Stimulated activated CD4-positive, alpha-beta T cell treated with anti-CD3 and anti-CD28 coated beads, TNF-alpha, amount 100 ng/mL, for 1 hour (primary cell): ENCODE measurements at places on chromosomes 3 and 15.

DNA sequence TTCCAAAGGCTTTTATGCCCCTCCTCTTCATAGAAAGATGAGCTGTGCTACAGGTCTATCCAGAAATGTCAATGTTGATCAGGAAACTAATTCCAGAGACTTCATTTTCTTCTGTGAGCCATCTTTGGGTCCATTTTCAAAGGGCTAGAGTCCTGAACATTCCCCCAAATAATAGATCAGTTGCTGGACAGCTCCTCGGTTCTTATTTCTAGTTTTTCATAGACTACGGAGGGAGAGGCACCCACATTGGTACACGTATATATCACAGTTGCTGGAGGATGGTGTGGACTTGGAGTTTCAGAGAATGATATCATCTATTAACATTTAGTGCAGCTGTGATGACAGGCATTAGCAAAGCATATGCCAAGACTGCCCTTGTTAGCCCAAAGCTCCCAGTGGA lies 59.1 kb downstream of the AGBL1 start:
- no peak for DNase-seq

- no peak for DNase-seq
Measured at GRCh38 chr15:45064386-45064785, 41.4 kb downstream of the SORD start.

- DNase-seq, result no peak
Measured at GRCh38 chr15:80934761-80935221, 54.8 kb downstream of the MESD start.

DNA sequence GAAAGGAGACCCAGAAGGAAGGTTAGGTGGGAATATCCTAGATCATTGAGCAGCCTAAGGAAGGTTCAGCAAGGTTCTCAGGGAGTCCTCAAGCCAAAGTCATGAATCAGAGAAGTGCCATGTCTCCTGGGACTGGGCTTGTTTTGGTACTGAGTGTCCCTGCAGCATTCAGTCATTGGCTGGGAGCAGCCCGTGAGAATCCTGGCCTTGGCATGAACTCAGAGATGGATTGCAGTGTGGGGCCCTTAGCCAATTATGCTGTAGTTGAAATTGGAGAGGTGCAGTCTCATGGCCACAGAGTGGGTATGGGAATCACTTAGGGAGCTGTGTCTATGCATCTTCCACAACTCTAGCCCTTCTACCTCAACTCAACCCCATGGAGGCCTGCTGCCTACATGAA lies 17.0 kb upstream of the PPM1L start:
- no peak for DNase-seq

- no peak for DNase-seq
Measured at GRCh38 chr15:68154923-68155559, 50.1 kb downstream of the CALML4 start.

DNA sequence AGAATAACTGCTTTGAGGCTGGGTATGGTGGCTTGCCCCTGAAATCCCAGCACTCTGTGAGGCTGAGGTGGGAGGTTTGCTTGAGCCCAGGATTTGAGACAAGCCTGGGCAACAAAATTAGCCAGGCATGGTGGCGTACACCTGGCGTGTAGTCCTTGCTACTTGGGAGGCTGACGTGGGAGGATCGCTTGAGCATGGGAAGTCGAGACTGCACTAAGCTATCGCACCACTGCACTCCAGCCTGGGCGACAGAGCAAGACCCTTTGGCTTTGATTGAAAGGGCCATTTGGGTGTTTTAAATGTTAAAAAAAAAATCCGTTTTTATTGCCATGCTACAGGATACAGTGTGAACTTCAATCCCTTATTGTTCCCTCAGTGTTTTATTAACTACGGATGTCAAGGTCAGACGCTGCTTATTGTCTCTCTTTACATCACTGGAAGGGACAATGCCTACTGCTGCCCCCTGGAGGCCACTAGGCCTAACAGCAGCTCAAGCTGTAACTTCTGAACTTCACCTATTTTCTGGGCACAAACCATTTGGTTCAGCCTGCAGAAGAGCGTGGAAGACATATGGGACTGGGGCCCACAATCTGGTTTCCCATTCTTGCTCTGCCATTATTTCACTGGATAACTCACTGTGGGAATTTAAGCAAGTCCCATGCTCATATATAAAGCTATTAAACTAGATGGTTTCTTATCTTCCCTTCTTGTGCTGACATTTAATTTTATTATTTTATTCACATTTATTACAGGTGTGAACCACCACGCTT lies 15.3 kb upstream of the IREB2 start:
- peak; percentile 48 for DNase-seq

DNA sequence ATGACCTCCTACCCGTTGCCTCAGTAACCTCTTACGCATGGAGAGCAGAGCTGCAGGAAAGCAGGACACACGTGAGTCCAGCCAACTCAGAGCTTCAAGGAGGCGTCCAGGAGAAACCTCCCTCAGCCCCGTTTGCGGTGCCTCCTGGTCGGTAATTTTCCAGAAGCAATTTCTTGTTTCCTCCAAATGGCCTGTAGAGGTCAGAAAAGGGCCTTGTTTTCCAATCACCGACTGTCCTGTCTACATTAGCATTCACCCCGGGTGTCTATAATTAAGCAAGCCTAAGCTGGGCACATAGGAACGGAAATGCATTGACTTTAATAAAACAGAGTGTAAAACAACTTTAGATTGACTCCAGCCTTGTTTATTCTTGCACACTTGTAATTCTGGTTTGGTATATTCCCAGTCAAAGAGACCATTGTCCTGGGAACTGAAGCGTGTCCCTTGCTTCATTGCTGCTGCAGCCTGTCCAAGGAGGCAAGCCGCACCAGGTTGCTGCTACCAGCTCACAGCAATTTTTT lies 836.2 kb downstream of the AGBL1 start:
- no peak for DNase-seq

DNA sequence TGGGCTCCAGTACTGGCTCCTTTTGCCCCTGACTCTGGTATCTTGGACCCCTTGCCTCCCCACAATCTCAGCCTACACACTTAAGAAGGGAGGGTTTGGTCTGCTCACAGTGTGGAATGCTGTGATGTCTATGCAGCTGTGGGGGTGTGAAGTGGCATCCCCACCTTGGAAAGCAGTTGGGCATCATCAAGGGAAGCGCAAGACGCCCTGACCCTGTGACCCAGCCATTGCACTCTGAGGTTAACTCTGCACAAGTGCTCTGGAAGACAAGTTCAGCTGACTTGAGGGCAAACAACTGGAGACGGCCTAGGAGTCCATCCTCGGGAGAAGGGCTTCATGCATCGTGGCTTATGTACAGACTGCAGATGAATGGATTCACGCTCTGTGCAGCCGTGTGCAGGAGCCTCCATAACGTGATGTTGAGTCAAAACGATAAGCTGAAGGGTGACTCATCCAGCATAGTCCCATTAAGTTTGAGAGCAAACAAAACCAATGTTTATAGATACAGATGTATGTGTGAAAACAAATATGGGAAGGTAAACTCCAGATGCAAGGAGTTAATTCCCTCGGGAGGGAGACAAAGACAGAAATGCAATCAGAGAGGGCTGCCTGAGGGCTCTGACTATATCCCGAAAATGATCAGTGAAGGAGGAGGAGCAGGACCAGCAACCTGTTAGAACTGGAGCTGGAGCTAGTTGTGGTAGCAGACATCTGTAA lies 86.8 kb downstream of the LSM3 start:
- DNase-seq, result no peak

GRCh38 chr15:95839367-95839782 lies 491.1 kb upstream of the NR2F2 start:
- no peak for DNase-seq

GRCh38 chr3:57793737-57794187 lies 37.7 kb downstream of the SLMAP start:
- DNase-seq, result no peak

DNA sequence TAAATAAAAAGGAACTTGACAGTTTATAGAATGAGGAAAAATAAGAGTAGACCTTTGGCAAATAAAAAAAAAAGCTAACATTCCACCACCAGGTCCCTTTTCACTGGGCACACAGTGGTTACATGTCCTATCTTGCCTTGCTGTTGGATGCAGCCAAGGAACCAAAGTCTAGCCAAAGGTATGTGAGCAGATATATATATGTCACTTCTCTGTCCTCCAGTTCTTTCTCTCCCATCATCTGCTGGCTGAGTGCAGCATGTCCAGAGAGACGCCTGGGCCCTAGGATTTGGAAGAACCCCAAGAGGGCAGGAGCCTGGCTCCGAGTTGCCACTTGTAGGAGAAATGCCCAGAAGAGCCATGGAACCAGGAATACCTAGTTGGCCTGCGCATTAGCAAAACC lies 104.7 kb downstream of the SERPINI1 start:
- DNase-seq, result no peak

DNA sequence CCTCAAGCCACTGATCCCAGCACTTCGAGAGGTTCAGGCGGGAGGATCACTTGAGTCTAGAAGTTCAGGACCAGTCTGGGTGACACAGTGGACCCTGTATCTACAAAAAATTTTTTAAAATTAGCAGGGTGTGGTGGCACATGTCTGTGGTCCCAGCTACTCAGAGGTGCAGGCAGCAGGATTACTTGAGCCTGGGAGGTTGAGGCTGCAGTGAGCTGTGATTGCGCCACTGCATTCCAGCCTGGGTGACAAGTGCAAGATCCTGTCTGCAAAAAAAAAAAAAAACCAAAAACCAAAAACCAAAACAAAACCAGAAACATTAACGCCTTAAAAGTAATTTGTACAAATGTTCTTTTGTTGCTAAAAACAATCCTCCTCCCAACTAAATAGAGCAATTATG lies 27.9 kb upstream of the SLC12A8 start:
- DNase-seq, result no peak

DNA sequence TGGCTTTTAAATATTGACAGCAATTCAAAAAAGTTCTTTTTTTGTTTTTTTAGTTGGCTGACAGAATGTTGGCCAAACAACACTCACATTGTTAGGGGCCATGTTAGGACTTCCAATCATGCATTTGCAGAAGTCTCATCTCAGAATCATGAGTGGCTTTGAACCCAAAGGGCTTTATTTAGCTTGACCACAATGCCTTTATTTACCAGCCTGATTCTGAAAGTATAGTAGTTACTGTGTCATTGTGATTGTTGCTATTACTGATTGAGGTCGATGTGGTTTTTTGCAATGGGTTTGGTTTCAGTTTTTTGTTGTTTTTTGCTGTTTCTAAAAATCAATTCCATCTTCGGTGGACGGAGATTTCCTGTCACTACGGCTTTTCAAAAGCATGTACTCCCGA lies 7.2 kb downstream of the GLDN start:
- DNase-seq, result no peak

GRCh38 chr15:91787198-91787597 lies 66.3 kb upstream of the SLCO3A1 start:
- no peak for DNase-seq

- DNase-seq, result no peak
Measured at GRCh38 chr3:133874344-133874743, 21.3 kb downstream of the RAB6B start.

GRCh38 chr3:23697416-23697815 lies 108.3 kb upstream of the UBE2E1 start:
- DNase-seq, result no peak

DNA sequence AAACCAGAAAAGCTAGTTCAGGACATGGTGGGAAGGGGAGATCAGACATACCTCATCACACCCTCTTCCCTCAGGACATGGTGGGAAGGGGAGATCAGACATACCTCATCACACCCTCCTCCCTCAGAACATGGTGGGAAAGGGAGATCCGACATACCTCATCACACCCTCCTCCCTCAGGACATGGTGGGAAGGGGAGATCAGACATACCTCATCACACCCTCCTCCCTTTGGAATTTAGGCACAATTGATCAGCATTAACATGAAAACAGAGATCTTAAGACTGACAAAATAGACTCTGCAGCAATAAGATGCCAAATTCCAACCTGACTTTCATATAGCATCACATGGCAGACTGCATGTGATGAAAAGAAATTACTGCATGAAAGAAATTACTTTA lies 412.7 kb upstream of the ZNF717 start:
- no peak for DNase-seq

- DNase-seq, result no peak
Measured at GRCh38 chr15:74158855-74159650, 14.5 kb upstream of the ISLR start.

GRCh38 chr3:196423044-196423781 lies 9.0 kb downstream of the UBXN7 start:
- no peak for DNase-seq

DNA sequence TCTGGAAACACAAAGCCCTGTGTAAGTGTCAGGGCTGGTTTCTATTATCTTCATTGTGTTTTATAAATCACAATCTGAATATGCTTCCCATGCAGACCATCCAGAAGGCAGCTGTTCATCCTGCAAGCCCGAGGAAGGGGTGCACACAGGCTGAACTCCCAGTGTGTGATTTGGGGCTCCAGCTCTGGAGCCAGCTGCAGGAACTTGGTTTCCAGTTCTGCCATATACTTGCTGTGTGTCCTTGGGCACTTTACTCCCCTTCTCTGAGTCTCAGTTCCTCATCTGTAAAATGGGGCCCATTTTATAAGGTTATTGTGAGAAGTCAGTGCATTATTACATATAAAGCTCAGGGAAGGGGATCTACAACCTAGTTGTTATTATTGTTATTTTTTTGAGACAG lies 22.6 kb downstream of the CYP8B1 start:
- DNase-seq, result no peak

DNA sequence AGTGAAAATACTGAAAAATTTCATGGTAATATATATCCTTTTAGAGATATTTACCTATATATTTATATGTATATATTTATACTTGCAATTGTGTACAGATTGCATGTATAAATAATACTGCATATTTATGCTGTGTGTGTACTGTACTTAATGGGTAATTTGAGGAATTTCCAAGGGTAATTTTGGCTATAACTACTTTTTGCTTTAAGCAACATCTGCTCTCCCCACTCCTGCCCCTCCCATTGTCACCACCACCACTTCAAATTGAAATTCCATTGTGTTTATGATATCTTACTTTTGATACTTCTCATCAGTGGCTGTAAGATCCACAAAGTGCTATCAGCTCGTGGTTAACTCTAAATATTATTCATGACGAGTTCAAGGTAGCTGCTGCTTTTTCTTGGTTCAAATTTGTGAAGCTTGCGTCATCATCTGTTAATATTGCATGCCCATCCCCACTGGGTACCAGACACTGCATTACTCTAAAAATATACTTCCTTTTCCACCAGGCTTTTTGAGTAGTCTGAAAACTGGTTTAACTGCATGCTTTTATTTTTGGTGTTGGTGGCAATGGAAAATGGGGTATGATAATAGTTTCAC lies 91.7 kb upstream of the MITF start:
- no peak for DNase-seq

GRCh38 chr3:148178503-148178902 lies 519.2 kb upstream of the AGTR1 start:
- DNase-seq, result no peak

GRCh38 chr3:46089237-46090011 lies 62.1 kb upstream of the XCR1 start:
- DNase-seq, result no peak

GRCh38 chr3:46905213-46905560 lies 27.7 kb downstream of the PTH1R start:
- DNase-seq, result no peak

- DNase-seq, result no peak
Measured at GRCh38 chr3:46082021-46082420, 54.7 kb upstream of the XCR1 start.

DNA sequence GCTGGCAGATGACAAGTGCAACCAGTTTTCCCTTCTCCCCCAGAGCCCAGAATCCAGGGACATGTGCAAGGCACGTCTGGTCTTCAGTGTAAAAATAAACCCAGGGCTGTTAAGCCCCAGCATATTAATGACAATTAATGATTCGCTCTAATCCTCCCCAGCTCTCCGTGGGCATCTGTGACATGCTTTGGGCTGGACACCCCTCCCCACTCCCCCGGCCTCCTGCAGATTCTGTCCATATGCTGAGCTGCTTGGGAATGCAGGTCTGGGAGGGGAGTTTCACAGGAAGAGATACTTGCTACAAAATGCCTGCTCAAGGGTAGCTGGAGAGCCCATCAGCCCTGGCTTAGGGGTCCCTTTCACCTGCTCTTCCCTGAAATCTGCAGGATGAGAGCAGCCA lies 43.0 kb upstream of the NTRK3 start:
- DNase-seq, result no peak
